ENCODE measurements at places on chromosomes 7 and 10.

GRCh38 chr10:37222046-37222445 lies 96.6 kb downstream of the ANKRD30A start:
- DNase-seq: no peak

DNA sequence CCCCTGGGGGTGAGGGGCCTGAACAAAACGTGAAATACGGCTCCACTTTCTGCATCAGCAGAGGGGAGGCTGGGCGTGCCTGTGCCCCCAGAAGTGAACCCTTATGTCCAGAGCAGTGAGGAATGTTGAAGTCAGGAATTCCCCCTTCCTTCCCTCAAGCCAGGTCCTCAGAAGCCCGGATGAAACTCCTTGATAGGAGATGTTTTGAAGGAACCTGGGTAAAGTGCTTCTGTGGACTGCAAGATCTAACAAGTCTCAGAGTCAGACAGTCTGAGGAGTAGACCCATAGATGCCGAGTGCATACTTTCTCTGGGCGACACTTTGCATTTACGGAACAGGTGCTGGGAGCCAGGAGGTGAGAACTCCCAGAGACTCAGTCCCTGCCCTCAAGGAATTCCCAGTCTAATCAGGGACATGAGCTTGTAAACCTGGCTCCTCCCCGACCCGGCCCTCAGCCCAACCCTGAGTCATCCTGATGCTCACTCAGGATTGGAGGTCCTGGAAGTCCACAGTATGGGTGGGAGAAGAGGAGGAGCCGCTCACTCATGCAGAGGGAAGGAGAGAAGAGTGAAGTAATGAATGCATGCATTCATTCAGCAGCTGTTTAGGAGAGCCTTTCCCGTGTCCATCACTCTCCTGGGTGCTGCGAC lies 179.5 kb upstream of the ITGB1 start:
- no peak for DNase-seq

DNA sequence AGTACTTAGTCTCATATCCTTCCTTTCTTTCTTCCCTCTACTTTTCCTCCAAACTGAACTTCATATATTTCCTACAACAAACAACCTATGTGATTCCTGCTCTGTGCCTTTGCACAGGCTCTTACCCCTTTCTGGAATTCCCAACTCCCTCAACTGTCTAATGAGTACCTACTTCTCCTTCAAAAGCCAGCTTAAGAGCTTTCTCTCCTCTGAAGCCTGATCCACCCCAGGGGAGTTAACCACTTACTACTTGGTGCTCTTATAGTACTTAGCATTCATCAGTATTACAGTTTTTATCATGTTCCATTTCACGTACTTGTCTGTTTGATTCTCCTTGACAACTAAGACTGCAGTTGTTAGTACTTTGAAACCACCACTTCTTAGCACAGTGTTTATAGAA lies 246.1 kb downstream of the LRRTM3 start:
- no peak for DNase-seq

- peak; percentile 52 for DNase-seq
These were observed 21.2 kb downstream of the ASB15 start for GRCh38 chr7:123622660-123623386.

- peak; percentile 23 for DNase-seq
These were observed 44.2 kb upstream of the PRSS58 start for GRCh38 chr7:142301923-142302550.

- no peak for DNase-seq
These were observed 26.4 kb downstream of the ANXA8 start for GRCh38 chr10:47457528-47457820.

- DNase-seq: no peak
These were observed 161.9 kb upstream of the MEOX2 start for GRCh38 chr7:15848362-15848761.

GRCh38 chr7:158657189-158657746 lies 47.3 kb downstream of the NCAPG2 start:
- DNase-seq: no peak

All from LHCN-M2 (cell line).